ENCODE measurements at places on chromosomes 2 and 18. TPM values are rescaled to one million over a fixed set of nuclear protein-coding genes. Genes with fewer than 3 reads are reported as not detected.
A peak's percentile ranks its signal among the peaks of the same experiment; 100 is the strongest.

Gene TTC21B
- 49.6 TPM for total RNA-seq

Gene SP3
- 145 TPM for total RNA-seq

Gene PLEKHH2
- total RNA-seq = 25.2 TPM

GRCh38 chr2:88545118-88545517 lies 82.1 kb downstream of the EIF2AK3 start:
- H3K27me3 ChIP-seq = no peaks in the 10 kb centered on the region
- no peaks in the 10 kb centered on the region for H3K36me3 ChIP-seq
- no peak overlapping the region for H3K27ac ChIP-seq

DNA sequence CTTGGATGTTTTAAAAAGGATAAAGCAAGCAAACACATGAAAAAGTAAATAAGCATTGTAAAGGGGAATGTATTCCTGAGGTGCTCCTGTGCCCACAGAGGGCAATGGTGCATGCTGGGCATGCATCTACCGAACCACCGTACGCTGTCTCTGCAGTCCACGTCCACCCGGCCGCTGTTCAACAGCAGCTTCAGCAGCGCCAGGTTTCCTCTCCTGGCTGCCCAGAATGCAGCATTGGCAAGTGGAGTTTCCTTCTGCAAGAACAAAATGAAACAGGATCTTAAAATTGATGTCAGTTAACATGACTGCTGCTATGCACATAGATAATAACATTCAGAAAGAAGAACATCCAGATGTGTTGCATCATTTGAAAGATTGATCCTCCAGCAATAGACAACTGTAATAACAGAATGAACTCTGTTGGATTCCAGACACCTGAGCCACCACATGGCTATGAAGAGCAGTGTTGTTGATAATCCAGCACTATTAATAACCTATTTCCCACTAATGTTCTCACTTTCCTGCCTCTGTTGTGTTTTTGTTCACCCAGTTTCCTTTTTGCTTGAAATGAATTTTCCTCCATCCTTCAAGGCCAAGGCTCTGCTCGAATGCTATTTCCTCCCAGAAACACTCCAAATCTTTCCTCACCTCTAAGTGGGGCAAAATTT lies 13.6 kb downstream of the ANKRD29 start:
- no peaks in the 10 kb centered on the region for H3K4me1 ChIP-seq
- no peak for DNase-seq
- H3K27ac ChIP-seq = no peak overlapping the region
- H3K4me3 ChIP-seq = no peak overlapping the region
- H3K27me3 ChIP-seq = no peaks in the 10 kb centered on the region

DNA sequence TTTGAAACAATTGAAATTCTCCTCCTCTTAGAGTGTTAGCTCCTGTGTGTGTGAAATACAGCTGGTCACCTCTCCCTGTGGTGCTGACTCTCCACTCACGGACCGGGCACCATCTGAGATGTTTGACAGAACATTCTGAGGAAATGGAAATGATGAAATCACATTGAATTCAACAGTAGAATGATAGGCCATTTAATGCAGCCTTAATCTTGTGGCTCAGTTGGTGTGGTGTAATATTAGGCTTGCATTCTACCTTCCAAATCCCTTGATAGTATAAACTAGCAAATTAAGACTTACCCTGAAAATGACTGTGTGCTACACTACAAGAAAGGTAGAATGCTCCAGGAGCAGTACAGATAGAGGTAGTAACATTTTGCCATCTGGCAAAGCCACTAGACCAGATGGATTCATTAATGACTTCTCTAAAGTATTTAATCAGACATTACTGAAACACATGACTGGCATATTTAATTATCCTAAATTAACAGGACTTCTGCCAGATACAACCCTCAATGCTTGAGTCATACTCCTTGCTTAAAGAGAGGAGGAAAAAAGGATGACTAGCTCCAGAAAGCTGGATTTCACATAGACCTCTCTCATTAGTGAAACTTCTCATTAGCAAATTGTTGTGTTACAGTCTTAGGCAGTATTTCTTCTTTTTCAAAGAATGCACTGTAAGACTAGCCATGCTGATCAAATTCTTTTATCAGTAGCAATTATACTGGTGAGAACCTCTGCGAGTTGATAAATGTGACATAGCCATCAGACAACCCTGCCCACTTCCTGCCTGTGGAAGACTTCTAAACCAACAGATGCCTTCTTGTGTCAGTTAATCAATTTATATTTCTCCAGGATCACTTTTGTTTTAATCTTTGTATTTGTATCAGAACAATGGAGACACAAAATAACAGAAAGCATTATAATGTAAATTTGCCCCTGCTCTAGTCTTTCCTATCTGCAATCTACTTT lies 80.6 kb downstream of the EML6 start:
- no peaks in the 10 kb centered on the region for H3K27me3 ChIP-seq
- H3K4me1 ChIP-seq = no peaks in the 10 kb centered on the region
- no peak overlapping the region for H3K4me3 ChIP-seq
- H3K36me3 ChIP-seq = no peaks in the 10 kb centered on the region
- DNase-seq = no peak

DNA sequence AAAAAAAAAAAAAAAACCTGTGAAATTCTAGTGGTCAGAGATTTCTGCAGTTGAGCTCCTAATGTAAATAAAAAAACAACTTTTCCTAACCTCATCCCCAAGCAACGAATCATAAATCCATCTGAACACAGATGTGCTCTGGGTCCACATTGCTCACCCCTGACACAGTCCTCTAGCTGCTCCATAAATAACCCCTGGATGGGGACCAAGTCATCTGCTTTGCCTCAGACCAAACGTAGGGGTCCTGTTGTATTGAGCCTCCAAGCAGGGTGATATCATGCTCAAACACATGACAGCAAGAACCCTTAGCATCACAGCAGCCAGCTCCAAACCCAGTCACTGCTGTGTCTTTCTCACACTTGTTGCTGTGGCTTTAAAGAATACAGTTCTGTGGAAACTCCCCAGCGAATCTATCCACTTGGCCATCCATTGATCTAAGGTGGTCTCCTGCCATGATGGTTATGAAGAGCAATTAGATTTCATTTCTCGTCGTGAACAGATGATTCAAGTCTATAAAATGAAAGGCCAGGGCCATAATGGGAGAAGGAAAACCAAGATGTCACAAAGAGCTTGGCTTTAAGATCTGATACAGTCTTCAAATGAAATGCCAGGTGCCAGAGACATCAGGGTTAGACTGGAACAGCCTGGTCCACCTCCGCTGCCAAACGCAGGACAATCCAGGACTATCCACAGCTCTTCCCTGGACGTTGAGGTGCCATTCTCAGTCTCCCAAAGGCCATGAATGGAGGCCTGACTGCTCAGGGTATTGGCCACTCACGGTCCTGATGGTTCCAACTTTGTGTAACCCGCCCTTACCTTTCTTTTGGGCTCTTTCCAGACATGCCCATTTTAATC lies 39.0 kb downstream of the TBC1D8 start:
- peak overlapping the region; percentile 49 for H3K27ac ChIP-seq
- H3K4me1 ChIP-seq = peaks cover 34% of the 10 kb centered on the region
- no peaks in the 10 kb centered on the region for H3K36me3 ChIP-seq
- no peak overlapping the region for H3K4me3 ChIP-seq
- no peaks in the 10 kb centered on the region for H3K27me3 ChIP-seq
- DNase-seq = no peak

- no peak for DNase-seq
- H3K27ac ChIP-seq = peak overlapping the region; percentile 55
- no peaks in the 10 kb centered on the region for H3K4me1 ChIP-seq
- H3K4me3 ChIP-seq = no peak overlapping the region
- H3K27me3 ChIP-seq = no peaks in the 10 kb centered on the region
Measured at GRCh38 chr18:54777118-54777791, 51.0 kb upstream of the RAB27B start.

- H3K36me3 ChIP-seq = no peaks in the 10 kb centered on the region
- no peak overlapping the region for H3K4me3 ChIP-seq
- H3K4me1 ChIP-seq = no peaks in the 10 kb centered on the region
- no peak overlapping the region for H3K27ac ChIP-seq
- no peaks in the 10 kb centered on the region for H3K27me3 ChIP-seq
Measured at GRCh38 chr2:53452957-53453748, 314.5 kb upstream of the CHAC2 start.

DNA sequence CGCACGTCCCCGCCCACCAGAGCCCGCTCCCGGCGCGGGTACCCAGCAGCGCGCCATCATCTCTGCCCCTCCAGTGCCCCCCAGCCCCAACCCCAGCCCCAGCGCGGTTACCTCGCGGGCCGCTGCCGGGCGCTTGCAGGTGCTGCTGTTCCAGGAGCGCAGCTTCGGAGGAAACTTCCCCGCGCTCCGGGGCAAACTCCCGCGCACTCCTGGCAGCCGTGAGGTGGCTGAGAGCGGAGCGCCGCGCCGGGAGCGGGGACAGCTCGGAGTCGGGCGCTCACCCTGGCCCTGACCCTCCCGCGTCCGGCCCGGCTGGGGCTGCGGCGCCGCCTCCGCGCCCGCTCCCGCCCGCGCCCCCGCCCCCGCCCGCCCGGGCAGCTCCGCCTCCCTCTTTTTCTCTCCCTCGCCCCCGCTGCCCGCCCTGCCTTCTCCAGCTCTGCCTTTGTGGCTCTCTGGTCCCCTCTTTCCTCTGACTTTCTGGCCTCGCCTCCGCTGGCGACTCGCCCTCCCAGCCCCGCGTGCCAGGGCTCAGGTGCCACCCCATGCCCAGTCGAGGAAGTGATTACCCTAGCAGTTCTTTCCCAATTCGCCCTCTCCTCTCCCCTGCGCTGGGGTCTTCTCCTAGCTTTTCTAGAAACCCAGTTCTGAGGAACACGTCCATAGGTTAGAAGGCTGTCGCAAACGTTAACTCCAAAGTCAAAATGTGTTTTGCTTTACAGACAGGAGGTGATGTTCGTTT lies at the start of gene CHST9:
TSS of gene CHST9 (minus strand) at position 284 of the 739 bp plus-strand sequence. CDS start 42,499 bp downstream, outside the sequence.
- peak within 1 kb of the TSS; percentile 43 for H3K4me3 ChIP-seq
- no peaks in the 10 kb centered on the region for H3K27me3 ChIP-seq
- no peaks in the 10 kb centered on the region for H3K36me3 ChIP-seq
- H3K27ac ChIP-seq = no peak within 1 kb of the TSS
- no peaks in the 10 kb centered on the region for H3K4me1 ChIP-seq
- peak; percentile 22 for DNase-seq

DNA sequence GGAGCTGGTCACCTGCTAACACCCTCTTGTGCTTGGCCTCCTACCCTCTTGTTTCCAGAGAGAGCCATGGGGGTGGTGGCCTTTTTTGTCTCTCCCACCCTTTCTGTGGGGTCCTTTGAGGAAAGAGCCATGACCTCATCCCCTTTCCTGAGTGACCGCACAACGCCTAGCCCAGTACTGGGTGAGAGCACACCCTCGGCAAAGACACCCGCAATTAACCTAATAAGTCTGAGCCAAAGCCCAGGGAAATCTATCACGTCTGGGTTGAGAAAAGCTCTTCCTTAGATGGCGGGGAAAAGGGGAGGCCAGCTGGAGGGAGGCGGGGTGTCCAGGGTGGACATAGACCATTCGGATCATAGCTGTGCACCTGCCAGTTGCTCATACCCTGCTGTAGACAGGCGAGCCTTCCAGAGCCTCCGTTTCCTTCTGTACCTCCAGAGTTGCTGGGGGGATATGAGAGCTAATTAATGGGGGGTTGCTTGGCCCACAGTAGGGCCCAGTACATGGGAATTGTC lies 93.7 kb upstream of the MCFD2 start:
- DNase-seq = no peak
- no peaks in the 10 kb centered on the region for H3K27me3 ChIP-seq
- H3K4me1 ChIP-seq = peaks cover 5% of the 10 kb centered on the region
- peak overlapping the region; percentile 58 for H3K27ac ChIP-seq

DNA sequence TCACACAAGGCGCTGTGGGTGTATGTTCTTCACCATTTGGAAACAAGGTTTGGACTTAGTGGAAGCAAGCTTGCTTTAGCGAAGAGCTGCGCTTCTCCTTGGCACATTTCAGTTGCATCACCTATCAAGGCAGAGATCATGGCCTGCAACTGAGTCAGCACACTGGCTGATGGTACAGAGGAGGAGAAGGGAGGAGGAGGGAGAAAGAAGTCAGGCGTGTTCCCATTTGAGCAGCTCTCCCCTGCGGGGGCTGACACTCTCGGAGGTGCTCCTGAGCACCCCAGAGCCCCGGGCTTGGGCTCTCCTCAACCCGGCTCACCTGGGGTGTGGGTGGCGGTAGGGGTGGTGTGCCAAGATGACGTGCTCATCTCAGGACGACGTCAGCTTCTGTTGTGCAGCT lies 6.0 kb upstream of the SERPINB5 start:
- no peak overlapping the region for H3K27ac ChIP-seq
- H3K4me1 ChIP-seq = no peaks in the 10 kb centered on the region
- no peaks in the 10 kb centered on the region for H3K36me3 ChIP-seq
- DNase-seq = no peak
- H3K27me3 ChIP-seq = no peaks in the 10 kb centered on the region

GRCh38 chr2:42168459-42169099 lies 574 bp upstream of the EML4 start:
- peak overlapping the region; percentile 66 for H3K27ac ChIP-seq
- no peaks in the 10 kb centered on the region for H3K27me3 ChIP-seq
- DNase-seq = no peak
- no peaks in the 10 kb centered on the region for H3K4me1 ChIP-seq
- H3K36me3 ChIP-seq = no peaks in the 10 kb centered on the region

DNA sequence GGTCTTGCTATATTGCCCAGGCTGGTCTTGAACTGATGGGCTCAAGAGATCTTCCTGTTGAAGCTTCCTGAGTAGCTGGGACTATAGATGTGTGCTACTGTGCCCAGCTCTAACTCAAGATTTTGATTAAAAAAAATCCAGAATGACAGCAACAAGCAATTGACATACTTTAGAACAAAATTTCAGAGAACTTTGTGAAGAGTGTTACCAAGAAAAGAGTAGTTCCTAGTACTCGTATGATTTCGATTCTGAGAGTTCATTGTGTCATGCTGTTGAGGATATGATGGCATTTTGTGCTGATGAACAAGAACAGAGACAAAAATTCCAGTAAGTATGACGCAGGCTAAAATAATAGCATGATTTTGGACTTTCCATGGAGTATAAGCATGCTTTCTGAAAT lies 90.2 kb upstream of the TWSG1 start:
- H3K27me3 ChIP-seq = no peaks in the 10 kb centered on the region
- no peaks in the 10 kb centered on the region for H3K4me1 ChIP-seq
- no peaks in the 10 kb centered on the region for H3K36me3 ChIP-seq
- no peak for DNase-seq

DNA sequence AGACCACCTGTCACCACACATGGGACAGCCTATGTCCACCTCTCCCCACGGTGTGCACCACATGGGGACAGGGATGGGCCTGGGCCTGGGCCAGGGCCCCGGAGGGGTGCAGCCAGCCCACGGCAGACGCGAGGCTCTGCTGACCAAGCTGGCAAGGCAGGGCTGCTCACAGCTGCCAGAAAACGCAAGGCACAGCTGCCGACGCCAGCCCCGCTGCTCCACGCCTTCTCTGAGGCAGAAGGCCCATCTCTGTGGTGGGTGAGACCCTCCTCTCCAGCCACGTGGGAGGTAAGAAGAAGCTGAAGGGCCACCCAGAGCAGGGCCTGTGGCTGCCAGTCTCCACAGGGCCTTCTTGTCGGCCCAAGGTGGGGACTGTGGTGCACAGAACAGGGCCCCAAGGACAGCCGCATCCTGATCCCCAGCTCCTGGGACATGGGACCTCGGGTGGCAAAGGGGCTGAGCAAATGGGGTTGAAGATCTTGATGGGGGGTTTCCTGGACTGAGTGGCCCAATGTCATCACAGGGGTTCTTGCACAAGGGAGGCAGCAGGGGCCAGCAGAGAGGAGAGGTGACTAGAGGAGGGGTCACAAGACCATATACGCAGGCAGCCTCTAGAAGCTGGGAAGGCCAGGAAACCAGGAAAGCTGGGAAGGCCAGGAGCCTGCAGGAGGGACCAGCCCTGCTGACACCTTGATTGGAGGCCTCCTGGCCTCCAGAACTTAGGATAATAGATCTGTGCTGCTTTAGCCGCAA lies 72.3 kb downstream of the NDUFA10 start:
- peaks cover 13% of the 10 kb centered on the region for H3K4me1 ChIP-seq
- H3K4me3 ChIP-seq = no peak overlapping the region
- H3K27ac ChIP-seq = peak overlapping the region; percentile 61
- H3K36me3 ChIP-seq = no peaks in the 10 kb centered on the region
- no peaks in the 10 kb centered on the region for H3K27me3 ChIP-seq

GRCh38 chr18:34604591-34604990 lies 105.5 kb upstream of the DTNA start:
- H3K4me3 ChIP-seq = no peak overlapping the region
- DNase-seq = no peak

Data from prostate gland (tissue), 2 donors.